ENCODE measurements at places on chromosomes 7 and 10.

DNA sequence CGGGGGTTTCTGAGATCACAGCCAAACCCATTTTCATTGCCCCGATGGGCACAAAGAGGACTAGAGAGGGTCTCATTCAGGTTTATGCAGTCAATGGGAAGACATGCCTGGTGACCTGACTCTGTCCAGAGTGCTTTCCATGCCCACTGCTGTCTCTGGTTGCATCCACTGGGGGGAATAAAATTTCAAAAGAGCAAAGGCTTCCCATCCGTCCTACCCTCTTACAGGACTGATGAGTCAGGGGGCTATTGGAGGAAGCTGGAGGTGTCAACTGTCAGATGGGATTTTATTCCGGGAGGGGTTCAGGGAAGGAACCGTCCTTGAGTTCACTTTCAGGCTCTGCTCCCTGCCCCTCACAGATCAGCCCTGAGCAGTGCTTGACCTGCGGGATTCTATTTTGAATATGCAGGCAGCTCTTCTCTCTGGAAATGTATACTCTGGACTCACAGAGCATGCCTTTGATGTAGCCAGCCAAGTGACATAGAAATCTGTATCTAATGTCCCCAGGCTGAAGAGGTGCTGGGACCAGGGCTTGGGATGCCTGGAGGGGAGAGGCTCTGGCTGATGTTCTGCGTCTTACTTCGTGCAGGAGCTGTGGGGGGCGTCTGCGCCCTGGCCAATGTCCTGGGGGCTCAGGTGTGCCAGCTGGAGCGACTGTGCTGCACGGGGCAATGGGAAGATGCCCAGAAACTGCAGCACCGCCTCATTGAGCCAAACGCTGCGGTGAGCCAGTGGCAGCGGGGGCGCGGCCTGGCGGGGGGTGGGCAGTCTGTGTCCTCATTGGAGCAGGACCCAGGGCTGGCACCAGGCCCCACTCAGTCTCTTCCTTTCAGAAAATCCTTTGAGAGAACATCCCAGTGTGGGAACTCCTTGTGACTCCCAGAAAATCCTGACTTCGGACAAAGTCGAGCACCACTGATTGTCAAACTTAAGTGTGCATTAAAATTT lies 12.0 kb downstream of the C10orf62 start:
- DNase-seq = no peak

DNA sequence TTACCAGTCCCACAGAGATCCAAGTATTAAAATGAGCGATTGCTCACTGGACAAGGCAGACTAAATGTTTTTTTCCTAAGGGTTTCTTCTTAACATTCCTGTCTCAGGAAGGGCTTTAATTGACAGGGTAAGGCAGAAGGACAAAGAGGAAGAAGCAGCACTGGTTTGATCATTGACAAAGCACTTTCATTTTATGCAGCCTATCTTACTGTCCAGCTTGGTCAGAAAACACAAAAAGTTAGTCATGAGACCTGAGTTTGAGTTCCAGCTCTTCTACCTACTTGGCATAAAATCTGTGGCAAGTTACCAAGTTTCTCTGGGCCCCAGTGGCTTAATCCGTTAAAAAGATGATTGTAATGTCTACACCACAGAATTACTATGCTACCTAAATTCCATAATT lies 458.5 kb downstream of the GFRA1 start:
- no peak for DNase-seq

- no peak for DNase-seq
Measured at GRCh38 chr10:127812041-127812440, 75.1 kb downstream of the FOXI2 start.

DNA sequence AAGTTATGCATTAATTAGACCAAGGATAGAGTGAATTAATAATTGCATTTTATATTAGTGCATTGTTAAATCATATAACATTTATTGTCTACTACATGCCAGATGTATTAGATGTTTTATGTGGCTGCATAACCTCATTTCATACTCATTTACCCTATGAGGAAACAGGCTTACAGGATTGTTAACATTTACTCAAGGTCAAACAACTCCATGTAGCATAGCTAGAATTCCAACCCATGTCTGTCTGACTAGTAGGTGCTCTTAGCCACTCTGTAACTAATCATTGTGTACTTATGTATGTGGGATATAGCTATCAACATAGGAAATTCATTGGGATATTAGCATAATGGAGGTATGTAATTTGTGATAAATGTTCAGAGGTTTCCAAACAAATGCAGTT lies 46.3 kb downstream of the PHYHIPL start:
- no peak for DNase-seq

DNA sequence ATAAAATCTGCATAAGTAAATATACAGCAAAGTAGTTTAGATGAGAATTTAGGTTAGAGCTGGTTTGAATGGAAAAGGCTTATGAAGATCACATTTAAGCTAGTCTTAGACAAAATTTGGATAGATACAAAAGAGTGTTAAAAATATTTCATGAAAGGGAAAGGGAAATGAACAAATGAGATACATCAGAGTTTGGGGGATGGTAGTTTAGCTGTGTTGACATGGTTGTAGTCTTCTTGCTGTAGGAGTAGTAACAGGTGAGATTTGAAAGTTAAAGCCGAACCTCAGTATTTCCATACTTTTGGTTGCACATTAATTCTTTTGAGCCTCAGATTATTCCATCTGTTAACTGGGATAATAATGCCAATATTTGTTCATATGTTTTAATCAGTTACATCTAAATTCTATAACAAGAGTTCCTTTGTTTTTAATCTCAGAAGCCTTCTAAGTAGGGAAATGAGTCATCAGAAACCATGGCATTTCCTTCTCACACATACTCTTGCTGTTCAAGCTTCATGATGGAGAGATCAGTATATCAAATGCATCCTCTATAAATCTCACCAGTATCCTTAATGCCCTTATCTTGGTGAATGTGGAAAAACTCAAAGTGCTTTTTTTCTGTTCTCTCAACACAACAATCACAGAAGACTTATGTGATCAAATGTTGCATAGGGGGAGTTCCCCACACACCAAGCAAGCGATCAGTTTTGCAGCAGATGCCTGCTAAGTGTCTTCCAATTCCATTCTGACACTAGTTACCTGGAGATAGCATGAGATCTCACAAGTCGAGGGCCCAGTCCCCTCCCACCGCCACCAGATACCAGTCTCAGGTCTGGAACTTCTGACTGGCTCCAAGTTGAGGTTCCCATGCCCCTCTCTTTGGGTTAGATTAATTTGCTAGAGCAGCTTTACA lies 84.7 kb downstream of the MAPK8 start:
- no peak for DNase-seq

DNA sequence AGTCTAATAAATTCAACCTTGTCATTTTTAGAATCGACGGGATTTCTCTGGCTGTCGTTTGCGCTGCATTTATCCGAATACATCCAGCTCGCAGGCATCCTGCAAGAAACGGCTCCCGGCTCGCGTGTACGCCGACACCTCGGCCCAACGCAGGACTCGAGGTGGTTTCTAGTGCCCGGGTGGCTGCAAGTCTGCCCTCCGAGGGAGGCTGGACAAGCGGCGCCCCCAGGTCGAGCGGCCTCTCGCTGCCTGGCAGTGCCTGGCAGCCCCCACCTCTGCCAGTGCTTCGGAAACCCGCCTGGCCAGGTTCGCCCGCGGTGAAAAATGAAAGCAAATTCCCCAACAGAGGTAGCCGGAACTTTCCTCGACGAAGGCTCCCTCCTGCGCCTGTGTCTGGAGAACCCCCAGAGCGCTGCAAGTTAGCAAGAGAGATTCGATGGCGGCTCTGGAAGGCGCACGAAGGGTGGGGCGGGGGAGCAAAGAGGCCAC lies 5.7 kb upstream of the ZNF503 start:
- no peak for DNase-seq

DNA sequence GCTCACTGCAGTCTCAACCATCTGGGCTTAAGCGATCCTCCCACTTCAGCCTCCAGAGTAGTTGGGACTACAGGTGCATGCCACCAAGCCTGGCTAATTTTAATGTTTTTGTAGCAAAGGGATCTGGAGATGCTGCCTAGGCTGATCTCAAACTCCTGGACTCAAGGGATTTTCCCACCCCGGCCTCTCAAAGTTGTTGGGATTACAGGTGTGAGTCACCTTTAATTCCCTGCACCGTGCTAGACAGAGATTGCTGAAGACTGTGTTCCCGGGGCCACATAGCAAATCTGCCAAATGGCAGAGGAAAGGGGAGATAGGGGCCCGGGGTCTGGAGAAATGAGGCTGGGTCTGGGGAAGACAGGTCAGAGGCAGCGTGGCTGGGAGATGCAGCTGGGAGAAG lies 20.6 kb upstream of the PSMG3 start:
- no peak for DNase-seq

DNA sequence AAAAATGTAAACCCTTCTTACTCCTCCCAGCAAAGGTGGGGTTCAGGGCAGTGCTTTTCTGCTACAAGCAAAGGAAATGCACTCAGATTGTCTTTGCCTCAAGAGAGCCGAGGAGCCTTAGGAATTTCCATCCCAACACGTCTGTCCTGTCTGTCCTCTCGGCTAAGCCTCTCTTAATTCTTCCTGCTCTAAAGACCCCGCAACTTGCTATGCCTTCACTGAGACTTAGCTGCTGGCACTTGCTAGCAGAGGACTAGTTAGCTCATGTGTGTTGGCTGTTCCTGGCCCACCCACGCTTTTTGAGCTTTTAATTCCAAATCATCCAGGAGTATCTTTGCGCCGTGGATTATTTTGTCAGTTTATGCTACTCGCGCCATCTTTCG lies 481 bp upstream of the NPM3 start:
- no peak for DNase-seq

DNA sequence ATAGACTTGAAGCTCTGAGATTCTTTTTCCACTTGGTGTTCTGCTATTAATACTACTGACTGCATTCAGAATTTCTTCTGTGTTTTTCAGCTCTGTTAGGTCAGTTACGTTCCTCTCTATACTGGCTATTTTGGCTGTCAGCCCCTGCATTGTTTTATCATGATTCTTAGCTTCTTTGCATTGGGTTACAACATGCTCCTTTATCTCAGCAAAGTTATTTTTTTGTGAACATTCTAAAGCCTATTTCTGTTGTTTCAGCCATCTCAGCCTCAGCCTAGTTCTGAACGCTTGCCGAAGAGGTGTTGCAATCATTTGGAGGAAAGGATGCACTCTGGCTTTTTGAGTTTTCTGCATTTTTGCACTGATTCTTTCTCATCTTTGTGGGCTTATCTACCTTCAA lies 201.5 kb upstream of the GNAI1 start:
- DNase-seq = no peak

DNA sequence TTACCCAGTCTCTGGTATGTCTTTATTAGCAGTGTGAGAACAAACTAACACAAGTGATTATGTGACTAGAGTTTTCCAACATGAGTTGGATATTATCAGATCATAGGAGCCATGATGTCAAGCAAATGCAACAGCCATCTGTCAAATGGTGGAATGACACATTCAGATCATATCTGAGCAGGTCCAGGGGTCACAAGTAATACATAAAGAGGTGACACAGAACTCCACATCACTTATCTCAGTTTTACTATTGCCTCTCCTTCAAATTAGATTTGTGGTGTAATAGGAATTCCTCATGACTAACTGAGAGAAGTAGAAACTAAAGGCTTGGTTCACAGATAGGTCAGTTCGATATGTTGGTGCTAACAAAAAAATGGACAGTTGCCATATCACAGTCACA lies 12.2 kb upstream of the SAMD9L start:
- DNase-seq = no peak

- no peak for DNase-seq
Measured at GRCh38 chr7:148436571-148436970, 154.0 kb upstream of the C7orf33 start.

- no peak for DNase-seq
Measured at GRCh38 chr7:155965010-155965409, 152.7 kb upstream of the SHH start.
